ENCODE measurements at places on chromosomes 5 and 9.

GRCh38 chr5:34928267-34928666 is 1.1 kb upstream of the DNAJC21 start:
- no peak for DNase-seq

DNA sequence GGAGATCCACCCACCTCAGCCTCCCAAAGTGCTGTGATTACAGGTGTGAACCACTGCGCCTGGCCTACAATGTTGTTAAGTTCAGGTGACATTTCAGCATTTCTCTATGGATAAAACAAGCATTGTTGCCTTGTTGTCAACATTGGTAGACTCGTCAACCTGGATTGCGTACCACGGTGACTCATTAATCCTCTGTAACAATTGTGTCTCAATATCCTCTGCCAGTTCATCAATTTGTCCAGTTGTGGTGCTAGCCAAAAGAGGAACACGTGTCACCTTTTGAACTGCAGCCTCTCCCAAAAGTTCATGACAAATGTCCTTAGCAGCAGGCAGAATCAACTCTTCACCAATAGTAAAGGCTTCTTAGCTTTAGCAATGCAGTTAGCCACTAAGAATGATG is 46.3 kb upstream of the LARP1 start:
- no peak for DNase-seq

DNA sequence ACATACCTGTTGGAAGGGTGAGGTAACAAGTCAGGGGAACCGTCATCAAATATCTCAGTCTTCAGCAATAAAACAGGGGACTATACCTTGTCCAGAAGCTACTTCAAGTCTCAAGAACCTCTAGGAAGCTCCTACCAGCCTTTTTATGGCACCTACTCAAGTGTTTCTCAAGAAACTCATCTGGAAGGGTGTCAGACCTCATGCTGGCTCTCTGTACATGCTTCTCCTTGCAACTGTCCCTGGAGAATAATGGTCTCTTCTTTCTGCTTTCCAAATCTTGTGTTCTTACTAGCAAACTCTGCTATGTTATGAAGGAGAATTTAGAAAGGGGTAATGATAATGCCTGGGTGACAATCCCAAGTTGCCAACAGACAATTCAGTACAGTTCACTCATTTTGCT is 8.3 kb upstream of the PTAR1 start:
- no peak for DNase-seq

DNA sequence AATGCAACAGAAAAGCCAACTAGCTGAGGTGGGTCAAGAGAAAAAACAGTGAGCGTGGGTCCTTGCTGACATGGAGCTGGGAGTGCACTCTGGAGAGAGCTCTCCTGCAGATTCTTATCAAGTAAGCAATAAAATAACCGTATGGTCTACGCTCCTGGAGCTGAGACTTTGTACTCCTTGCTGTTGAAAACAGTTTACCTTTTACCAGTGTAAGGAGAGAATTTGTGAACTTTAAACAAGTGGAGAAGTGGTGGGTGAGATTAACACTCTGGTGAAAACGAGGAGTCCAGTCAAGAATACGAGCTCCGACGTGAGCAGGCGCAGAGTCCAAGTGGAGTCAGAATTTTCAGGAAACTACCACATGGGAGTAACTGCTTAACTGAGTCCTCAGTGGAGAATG is 156.1 kb upstream of the ERCC6L2 start:
- no peak for DNase-seq

DNA sequence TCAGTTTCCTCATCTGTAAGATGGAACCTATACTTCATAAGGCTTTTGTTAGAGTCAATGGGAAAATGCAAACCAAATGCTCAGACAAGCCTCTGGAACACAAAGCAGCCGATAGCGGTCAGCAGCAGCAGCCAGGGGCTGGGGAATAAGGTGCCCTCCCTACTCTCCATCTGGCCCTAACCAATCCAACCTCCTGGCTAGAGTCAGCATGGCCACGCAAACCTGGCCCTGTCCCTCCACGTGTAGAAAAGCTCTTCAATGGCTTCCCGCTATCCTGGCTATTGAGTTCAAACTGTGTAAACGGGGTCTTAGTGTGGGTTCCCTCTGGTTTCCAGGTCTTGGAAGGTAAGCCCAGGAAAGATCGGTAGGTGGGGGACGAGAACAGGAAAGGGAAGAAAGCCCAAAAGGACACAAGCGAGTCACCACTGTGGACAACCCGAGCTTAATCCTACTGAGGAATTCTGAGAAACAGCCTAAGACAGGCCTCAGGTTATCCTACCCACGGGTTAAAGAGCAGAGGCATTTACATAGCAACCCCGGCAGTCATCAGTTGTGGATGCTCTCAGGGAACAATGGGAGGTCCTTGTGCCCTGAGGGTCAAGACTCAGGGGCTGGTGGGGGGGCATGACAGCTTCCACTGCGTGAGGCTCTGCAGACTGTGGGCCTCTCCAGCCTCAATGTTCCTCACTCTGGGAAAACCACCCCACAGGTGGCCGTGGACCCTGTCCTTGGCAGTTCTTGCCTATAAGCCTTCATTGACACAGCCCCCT is 30.9 kb downstream of the FABP6 start:
- DNase-seq = no peak

- DNase-seq = no peak
These were observed 78.4 kb downstream of the NTNG2 start for GRCh38 chr9:132239999-132240840.

DNA sequence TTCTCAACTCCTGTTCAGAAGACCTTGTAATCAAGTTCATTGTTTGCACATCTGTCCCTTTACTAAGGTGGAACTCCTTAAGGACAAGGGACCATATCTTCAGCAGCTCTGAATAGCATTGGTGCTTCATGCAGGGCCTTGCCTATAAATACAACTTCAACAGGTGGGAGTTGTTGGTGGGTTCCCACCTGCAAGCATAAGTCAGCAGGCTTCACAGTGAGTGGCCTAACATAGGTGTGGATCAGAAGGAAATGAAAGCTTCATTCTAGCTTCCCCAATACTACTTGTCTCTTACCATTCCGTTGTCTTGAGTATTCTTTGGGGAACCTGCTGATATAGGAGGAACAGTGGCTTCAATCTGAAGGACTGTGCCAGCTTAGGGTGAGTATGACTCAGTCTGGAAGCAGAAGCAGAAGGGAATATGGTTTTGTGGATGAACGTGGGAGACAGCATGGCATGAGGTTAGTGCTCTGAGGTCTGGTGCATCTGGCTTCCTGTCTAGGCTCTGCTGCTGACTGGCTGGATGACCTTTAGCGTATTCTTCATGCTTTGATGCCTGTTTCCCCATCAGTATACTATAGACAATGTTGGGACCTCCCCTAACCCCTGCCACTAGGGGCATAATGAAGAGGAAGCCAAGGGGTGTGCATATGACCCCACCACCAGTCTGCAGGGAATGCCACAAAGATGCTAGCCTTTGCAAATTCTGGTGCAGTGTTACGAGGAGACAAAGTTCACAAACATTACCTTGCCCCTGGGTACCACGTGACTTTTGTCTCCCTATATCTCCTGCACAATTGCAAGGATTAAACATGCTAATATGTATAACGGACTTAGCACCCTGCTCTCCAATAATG is 192.3 kb downstream of the PALM2AKAP2 start:
- no peak for DNase-seq

DNA sequence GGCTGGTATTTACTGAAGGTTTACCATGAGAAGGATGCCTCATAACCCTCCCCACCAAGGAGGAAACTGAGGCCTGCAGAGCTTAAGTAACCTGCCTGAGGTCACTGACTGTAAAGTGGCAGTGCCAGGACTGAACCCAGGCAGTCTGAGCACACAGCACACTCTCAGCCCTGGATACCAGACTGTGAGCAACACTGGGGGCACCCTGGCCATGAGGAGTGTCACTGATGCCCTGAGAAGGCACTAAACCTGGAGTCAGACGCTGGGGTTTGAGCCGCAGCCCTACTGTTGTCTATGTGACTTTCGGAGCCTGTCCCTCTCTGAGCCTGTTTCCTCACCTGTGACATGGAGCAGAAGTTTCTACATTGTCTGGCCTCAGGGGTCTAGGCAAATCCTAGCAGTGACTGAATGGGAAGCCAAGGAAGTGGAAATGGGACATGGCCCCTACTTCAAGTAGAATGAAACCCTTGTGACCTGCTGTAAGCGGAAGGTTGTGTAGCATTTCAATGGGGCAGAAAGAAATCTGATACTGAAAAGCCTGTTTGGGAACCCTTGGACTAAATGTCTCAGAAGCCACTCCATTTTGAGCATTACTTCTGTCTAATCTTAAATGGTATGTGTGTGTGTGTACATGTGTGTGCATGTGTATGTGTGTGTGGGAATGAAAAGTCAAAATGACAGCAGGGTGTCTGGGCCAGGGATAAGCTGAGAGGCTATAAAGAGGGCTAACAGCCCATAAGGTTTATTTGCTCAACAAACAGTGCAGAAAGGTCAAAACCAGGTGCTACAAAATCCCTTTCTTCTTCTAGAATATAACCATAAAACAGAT is 36.0 kb downstream of the B4GALT1 start:
- DNase-seq = no peak

Data from H54 (cell line).